ENCODE measurements at places on chromosomes 3 and 15.
A peak's percentile ranks its signal among the peaks of the same experiment; 100 is the strongest.

GRCh38 chr15:98514034-98514622 lies 134.2 kb upstream of the IGF1R start:
- no peak for DNase-seq

- no peak for DNase-seq
Observed at GRCh38 chr15:89745768-89746167, 5.3 kb downstream of the MESP1 start.

DNA sequence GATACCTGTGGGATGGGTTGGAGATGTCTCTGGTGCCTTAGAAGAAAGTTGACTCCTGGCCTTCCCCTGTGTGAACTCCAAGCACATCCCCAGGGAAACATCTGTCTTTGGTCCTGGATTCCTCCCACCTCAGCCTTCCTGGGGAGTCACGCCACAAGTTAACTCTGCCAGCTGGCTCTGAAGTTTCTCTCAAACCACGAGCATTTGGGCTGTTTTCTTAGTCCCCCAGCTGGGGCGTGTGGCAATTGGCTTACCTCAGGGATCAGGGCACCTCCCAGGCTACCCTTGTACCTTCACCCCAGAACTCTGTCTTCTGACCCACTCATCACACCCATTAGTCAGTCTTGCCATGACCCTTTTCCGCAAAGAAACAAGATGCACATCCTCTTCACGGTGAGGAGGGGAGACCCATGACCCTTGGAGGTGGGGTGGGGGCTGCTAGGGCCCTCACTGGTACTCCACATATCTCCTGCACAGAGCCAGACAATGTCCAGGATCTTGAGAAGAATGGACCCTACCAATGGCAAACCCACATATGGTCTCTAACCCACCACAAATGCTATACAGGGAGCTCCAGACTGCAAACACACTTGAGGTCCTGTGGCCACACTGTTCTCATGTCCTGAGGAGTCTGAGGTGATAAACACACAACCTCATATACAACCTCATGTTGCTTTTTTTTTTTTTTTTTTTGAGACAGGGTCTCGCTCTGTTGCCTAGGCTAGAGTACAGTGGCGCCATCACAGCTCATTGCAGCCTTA lies 3.9 kb downstream of the NEIL1 start:
- DNase-seq: no peak

DNA sequence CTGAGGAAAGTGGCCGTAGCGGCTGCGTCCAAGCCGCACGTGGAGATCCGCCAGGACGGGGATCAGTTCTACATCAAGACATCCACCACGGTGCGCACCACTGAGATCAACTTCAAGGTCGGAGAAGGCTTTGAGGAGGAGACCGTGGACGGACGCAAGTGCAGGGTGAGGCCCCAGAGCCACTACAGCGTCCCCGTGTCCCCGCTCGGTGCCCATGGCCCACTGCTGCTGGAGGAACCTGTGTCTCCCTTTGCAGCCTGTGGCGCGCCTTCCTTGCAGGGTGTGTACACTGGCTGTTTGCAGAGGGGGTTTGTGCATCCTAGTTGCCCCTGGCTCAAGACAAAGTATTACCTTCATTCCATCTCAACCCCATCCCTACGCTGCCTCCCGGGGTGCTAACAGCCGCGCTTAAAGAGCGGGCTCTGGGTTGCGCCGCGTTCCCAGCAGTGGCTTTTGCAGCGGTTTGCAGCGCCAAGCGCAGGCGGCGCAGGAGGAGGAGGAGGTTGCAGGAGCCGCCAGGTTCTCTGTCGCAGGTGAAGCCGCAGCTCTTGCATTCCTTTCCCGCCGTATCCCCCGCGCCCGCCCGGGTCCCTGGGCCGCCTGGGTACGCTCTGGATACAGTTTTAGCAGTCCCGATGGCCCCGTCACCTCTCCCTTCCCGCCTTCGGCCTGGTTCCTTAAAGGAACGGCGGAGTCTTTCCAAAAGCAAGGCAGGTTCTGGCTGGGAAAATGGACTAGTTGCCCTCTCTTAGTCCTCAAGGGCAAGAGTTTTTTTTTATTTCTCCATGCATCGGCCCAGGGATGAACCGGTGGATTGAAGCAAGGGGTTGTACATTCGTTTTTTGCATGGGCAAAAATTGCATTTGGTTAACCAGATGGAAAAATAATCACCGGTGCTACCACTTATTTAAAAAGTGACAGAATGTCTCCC lies 1.2 kb downstream of the CRABP1 start:
- DNase-seq: no peak

GRCh38 chr15:69164807-69165636 lies 4.6 kb downstream of the GLCE start:
- peak; percentile 52 for DNase-seq

- peak; percentile 90 for DNase-seq
Observed at GRCh38 chr15:64883997-64884511, 27.6 kb upstream of the ANKDD1A start.

DNA sequence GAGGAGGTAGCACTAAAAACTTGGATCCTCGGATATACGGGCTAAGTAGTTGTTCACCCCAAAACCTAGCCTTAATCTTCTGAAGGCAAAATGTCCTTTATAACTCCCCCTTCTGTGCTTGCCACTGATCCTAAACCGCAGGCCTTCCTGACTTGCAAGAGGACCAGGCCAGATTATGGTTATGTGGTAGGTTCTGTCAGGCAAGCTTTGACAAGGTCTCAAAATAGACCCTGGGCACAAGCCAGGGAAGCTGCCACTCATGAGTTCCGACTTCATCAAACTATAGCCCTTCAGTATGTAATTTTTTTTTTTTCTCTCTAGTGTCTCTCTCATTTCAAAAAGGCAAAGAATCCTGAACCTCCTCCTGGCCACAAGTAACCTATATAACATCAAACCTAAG lies 3.2 kb downstream of the LRRFIP2 start:
- DNase-seq: no peak

GRCh38 chr3:64694114-64694513 lies 6.3 kb upstream of the ADAMTS9 start:
- no peak for DNase-seq

GRCh38 chr3:76400141-76400540 lies 614.8 kb upstream of the ZNF717 start:
- no peak for DNase-seq

DNA sequence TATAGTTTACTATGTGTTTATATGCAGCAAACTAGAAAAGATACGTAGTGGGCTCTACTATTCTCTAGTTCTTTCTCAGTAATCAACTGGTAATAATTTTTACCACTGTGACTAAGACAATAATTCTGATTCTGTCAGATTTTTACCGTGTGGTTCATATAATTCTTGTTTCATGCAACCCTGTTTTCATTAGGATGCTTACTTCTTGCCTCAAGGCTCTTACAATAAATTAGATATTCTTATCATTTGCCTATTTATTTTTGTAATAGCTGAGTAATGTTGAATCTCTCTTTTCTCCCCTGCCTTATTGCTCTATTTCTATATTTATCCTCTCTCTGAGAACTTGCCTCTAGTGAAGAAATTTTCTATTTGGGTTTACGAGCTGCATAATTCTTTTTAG lies 524.7 kb downstream of the NAALADL2 start:
- DNase-seq: peak; percentile 91

DNA sequence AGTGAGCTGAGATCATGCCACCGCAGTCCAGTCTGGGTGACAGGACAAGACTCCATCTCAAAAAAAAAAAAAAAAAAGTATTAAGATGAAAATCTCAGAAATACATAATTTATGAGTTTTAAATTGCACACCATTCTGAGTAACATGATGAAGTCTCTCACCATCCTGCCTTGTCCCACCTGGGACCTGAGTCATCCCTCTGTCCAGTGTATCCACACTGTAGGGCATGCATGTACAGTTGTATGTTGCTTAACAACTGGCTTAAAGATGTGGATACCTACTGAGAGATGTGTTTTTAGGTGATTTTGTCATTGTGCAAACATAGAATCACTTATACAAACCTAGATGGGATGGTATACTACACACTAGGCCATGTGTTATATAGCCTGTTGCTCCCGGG lies 17.1 kb downstream of the ASB14 start:
- DNase-seq: no peak

DNA sequence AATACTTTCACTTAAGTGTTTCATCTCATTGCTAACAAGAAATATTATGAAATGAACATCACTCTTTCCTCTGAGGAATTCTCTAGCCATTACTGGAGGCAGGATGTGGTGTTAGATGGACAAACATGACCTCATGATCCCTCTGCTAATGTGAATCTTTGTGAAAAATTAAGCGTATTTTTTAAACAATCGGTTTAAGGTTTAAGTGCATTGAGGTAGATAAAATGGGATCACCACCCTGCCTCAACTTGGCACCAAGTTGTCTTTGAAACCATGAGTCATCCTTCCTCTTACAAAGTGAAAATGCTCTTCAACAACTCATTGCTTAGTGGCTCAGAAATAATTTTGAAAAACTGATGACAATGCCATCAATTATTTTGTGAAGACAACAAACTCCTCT lies 76.0 kb upstream of the DCBLD2 start:
- DNase-seq: peak; percentile 89

DNA sequence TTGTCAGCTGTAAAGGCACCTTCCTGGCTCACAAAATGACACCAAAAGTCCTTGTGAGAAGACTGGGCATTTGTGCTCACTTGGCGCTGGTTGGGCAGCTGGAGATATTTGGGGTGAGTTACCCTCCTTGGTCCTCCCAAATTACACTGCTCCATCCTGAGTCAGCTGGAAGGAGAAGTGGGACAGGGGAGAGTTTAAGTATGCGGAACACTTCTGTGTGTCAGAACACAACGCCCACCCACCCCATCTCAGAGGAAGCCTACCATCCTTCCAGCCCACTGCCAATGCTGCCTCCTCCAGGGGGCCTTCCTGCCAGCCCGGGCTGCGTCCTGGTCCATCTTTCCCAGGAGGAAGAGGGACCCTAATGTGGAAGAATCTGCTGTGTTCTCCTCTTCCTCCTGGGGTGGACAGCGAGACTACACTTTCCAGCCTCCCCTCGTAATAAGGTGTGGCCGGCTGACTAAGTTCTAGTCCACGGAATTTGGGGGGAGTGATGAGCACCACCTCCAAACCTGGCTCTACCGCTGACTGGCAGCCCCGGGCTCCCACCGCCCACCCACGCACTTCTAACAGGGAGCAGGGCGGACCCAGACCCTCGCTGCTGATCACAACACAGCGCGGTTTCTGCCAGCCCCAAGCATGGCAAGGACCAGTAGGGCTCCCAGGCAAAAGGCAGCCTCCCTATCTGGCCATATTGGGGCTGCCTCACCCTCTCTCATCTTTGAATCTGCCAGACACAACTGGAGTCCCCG lies 265.0 kb downstream of the XXYLT1 start:
- no peak for DNase-seq

DNA sequence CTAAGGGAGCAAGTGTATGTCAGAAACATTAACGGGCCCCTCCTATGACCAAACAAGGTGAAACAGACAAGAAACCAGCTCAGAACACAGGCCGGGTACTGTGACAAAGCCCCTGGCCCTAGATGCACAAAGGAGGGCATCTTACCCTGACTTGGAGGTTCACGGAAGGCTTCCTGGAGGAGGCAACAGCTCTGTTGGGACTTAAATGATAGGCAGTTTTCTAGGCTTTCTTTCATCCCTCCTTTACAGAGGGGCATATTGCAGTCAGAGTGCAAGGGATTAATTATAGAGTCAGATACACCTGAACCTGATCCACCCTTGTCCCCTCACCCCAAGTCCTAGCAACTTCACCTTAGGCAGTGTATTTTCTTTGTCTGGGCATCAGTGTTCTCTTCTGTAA lies 8.4 kb downstream of the EPHB3 start:
- DNase-seq: no peak

GRCh38 chr15:67180514-67181191 lies 73.8 kb downstream of the AAGAB start:
- no peak for DNase-seq

- DNase-seq: no peak
Observed at GRCh38 chr3:12442654-12443501, 41.4 kb upstream of the TSEN2 start.

DNA sequence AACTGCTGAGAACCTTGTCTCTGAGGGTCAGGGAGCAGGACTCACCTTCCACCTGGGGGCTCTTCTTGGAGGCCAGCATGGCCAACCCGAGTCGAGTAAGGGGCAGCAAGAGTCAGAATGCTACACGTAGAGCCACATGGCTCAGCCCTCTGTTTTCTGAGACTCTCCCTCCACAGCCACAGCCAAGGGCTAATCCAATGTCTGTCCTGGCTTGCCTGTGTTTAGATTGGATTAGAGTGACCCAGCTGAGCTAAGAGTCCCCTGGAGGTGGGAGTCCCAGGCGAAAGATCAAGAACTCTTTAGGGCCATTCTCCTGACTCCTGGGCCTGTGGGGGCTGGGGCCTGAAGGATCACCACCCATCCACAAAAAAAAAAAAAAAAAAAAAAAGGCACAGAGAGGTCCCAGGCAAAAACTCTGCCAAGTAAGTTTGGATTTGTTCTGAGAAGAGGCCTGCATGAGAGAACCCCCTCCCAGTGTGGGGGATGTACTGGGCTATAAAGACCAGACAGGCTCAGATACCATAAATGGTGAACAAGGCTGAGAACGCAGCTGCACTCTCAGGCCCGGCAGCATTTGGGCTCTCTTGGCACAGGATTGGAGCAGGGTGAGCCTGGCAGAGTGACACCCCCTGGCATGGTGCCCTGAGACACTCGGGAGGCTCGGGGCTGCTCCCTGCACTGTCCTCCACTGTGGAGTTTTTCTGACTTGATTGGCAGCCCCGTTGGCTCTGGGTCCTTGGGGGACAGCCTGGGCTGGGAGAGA lies 88.0 kb upstream of the OSBPL11 start:
- DNase-seq: peak; percentile 18

GRCh38 chr3:16513141-16514020 lies at the start of gene RFTN1:
RFTN1 (minus strand) TSS chr3:16513699; CDS start chr3:16493869, 19,830 bp downstream.
- DNase-seq: peak; percentile 81

DNA sequence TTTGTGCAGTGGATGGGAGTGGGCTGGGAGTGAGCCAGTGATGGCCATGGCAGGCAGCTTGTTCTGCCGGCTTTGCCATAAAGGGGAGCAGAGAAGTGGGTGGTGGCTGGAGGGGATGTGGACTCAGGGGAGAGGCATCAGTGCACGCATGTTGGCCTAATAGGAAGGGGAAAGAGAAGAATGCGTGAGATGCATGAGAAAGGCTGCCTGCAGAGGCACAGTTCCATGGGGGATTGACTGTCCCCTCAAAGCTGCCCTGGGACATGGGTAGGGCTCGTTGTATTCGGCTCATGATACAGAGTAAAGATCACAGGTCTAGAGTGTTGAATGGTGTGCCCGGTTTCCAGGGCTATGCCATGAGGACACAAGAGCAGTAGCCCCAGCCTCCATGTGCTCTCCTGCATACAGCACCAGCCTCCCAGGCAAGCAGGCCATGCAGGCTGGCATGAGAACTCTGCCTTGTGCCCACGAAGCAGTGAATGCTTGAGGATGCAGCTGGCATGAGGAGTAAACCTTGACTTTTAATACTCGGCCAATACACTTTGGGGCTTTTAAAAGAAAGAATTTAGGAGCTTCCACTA lies 68.0 kb upstream of the SNRPA1 start:
- no peak for DNase-seq

DNA sequence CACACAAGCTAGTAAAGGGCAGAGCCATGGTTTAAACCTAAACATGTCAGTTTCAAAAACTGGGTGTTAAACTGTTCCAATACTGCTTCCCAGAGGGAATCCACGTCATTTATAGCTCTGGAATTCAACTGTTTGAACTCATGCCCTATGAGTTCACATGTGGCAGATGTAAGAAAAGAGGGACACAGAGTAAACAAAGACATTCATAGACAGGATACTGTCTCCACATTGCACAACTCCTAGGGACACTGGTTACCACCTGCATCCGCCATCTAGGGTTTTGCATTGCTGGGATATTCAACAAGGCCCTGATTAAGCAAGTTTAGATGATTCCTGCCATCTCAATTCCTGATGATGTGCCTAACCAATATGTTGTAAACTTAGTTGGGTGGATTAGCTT lies 134.1 kb upstream of the COL8A1 start:
- DNase-seq: peak; percentile 72

All from EH (cell line).